Sciatic nerve (tissue), 2 donors: ENCODE measurements at places on chromosomes 12 and 14. TPM values are rescaled to one million over a fixed set of nuclear protein-coding genes. Genes with fewer than 3 reads are reported as not detected.

C12orf54 gene
- total RNA-seq = 2.4 TPM

DNA sequence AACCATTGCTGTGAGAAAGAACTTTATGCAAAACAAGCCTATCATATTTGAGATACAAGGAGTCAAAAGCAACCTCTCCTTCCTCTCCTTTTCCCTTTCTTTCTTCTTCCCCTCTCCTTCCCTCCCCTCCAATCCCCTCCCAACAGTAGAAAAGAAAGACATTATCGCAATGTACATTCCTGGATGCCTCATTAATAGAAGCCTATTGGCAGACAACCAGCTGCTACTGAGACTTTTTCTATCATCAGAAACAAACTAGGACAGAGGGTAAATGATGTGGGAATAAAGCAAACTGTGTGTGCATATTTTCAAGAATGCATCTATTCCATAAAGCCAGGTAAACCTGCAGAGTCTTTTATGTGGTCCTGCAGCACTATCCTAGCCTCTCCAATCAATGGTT lies 237.2 kb downstream of the ITPR2 start:
- no peak for DNase-seq

IRAK3 gene
- total RNA-seq = 19.3 TPM

KRT82 gene
- not detected for total RNA-seq

DNA sequence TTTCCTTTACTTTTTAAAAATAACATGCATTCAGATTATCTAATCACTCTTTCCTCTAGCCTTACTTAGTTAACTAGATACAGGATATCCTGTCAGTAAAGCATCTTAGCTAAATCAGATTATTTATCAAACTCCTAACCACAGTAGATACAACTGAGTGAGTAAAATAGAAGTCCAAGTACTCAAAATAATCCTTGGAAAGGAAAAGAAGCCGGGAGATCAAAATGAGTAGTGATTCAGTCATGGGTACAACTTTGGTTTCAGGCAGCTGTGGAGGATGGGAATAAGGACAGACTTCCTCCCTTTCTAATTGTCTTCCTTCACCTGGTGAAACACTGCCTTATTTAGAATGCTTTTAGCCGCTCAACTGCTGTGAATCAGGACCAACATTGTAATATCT lies 29.4 kb downstream of the GNG2 start:
- no peak for DNase-seq

SVOP gene
- not detected for total RNA-seq

DNA sequence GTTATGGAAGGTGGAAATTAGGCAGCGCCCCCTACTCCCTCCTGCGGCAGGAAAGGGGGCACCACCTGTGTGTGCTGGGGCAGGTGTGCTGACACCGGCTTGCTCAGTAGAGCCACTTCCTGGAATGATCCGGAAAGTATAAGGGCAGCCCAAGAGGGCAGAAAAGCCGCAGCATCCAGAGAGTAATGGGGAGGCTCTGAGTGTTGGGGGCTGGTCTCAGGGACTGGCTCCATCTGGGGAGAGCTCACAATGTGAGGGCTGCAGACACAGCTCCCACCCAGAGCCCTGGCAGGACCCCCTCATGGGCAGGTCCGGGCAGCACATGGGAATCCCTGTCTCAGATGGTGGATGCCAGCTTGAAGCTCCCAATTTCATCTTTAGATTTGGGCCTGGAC lies 187.6 kb upstream of the C14orf180 start:
- peak; percentile 36 for DNase-seq

- DNase-seq = no peak
These were observed 11.0 kb upstream of the PPP4R3A start for GRCh38 chr14:91521061-91521640.

DNA sequence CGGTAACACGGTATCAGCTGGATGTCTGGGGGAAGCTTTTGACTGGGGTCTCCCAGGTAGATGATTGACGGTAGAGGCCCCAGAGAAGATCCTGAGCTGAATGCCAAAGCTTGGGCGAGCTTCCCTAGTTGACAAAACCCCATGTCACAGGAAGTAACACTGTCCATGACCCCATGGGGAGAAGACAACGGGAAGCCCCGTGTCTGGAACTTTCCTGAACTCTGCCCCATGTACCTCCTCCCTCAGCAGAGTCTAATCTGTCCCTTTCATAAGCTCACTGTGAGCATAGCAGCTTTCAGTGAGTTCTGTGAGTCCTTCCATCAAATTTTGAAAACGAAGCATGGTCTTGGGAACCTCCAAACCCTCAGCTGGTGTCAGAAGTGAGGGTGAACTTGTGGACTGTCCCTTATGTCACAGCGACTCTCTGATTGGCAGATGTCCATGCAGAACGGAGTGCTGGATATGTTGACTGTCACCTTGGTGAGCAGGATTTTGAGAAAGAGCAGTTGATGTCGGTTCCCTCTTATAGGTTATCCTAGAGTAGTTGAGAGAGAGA lies 29.7 kb upstream of the BEGAIN start:
- DNase-seq = peak; percentile 37

DNA sequence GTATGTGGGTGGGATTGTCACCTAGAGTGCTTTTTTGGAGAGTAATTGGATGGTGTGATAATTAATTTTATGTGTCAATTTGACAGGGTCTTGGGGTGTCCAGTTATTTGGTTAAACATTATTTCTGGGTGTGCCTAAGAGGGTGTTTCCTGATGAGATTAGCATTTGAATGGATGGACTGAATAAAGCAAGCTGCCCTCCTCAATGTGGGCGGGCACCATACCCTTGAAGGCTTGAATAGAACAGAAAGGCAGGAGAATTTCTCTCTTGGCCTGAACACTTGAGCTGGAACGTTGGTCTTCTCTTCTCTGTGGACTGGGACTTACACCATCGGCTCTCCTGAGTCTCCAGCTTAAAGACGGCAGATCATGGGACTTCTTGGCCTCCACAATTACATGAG lies 28.8 kb upstream of the TCL1B start:
- DNase-seq = no peak

DNA sequence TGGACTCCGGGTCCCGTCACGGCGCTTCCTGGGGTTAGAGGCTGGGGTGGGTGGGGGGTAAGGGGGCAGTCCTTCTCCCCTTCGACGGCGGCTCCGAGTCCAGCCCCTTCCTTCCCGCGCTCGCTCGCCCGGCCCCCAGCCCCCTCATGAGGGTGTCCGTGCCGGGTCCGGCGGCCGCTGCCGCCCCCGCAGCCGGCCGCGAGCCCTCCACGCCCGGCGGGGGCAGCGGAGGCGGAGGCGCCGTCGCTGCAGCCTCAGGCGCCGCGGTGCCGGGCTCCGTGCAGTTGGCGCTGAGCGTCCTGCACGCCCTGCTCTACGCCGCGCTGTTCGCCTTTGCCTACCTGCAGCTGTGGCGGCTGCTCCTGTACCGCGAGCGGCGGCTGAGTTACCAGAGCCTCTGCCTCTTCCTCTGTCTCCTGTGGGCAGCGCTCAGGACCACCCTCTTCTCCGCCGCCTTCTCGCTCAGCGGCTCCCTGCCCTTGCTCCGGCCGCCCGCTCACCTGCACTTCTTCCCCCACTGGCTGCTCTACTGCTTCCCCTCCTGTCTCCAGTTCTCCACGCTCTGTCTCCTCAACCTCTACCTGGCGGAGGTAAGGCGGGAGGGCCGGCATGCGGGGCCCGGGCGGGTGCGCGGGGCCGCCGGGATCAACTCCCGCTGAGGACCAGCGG lies 500 bp downstream of the GPR137C start:
- DNase-seq = peak; percentile 66

DNA sequence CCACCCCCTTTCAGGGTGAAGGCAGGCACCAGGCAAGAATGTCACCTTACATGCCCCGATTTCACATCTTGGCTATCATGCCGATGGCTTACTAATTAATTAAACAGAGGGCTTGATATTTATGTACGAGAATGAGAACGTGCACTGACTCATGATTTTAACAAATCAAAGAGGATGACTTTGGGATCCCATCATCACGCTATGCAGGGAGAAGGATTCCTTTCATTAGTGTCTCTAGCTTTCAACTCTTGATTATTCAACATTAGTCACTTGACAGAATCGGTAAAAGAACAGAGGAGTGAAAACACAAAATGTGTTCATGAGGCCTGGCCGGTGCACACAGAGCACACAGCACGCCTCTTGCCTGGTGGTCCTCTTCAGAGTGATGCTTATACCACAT lies 80.6 kb downstream of the PRKAB1 start:
- no peak for DNase-seq

DNA sequence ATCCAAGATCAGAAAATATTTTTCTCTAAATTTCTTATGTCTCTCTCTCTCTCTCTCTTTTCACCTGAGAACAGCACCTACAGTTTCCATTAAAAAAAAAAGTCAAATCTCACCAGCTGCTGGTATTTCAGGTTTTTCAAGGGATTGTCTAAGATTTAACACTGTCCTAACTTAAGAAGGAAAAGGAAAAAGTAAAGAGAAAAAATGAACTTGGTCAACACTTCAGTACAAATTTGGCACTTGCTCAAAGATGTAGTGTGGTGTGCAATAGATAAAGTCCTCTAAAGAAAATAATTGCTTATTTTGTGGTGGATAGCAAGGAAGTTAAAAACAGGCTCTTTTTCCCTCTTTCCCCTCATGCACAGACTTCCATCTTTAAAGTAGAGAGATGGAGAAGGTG lies 416.2 kb downstream of the SOX5 start:
- no peak for DNase-seq

GRCh38 chr14:99234355-99234754 lies 37.6 kb downstream of the BCL11B start:
- DNase-seq = no peak

KRT80 gene
- 0.13 TPM for total RNA-seq

DNA sequence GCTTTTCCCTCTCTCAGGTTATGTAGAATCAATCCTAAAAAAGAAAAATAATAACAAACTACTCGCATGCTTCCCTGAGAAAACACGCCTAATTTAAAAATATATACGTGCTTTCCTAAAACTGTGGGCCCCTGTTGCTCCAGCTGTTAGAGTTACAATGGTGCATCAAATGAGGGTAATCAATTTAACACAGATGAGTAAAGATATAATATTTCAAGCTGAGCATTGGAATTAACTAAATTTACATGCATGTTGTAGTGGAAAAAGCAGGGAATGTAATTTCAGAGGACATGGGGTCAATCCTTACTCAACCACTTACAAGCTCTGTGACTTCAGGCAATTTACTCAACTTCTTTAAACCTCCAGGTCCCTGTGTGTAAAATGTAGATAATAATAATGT lies 22.4 kb upstream of the LGR5 start:
- DNase-seq = no peak

DNA sequence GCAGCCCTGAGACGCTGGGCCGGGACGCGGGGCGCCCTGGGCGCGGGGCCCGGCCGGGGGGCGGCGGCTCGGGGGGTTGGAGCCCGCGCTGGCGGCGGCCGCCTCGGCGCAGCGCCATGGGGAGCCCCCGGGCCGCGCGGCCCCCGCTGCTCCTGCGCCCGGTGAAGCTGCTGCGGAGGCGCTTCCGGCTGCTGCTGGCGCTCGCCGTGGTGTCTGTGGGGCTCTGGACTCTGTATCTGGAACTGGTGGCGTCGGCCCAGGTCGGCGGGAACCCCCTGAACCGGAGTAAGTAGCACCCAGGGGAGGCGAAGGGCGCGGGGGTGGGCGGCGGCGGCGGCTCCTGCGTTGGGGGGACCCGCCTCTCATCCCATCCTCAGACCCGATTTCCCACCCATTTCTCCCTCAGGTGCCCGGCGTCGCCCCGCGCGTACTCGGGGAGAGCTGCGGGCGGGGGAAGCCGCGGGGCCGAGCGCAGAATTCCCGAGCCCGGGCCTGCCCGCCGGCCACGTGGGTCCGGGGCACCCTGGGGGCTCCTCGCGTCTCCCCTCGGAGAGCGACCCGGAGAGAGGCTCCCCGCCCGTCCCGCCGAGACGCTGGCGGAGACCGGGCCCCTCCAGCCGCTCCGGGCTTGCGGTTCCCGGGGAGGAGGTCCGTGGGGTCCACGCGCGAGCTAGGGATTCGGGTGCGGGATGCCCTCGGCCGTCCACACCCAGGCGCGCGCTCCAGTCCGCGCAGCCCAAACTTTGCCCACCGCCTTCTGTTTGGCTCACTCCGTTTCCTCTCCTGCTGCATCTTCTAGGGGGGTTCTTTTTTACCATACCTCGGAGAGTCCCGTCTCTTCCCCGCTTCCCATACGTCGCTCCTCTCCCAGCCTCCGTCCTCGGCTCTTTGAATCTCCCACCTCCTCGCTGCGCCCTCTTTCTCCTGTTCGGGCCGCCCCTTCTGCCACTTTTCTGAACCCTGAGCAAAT lies 807 bp downstream of the B4GALNT3 start:
- DNase-seq = peak; percentile 67

TUNAR gene
- total RNA-seq = not detected

ARHGAP5 gene
- 193 TPM for total RNA-seq

DNA sequence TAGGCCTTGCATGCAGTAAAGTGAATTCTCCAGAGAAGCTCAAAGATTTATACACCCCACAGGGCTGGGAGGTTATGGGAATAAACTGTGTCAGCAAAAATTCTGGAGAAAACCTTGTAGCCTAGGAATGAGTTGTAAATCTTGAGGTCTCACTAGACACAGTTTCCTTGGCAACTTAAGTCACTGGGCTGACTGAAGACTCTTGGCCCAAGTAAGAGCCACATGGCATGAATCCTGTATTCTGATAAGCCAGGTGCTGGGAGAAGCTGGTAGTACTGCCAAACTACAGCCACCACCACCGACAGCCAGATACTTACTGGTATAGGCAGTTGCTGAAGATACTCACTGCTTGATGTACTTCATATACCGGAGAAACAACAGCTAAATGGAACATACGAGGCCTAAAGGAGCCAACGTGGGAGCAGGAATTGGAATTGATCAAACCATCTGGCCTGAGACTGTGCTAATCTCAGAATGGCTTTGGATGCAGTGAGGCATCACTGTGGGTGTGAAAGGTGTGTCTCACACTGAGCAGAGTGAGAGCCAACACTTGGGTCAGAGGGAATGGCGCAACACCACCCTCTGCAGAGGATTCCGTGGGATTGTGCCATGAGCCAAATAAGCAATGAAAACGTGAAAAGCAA lies 102.8 kb upstream of the TMCC3 start:
- no peak for DNase-seq

DNA sequence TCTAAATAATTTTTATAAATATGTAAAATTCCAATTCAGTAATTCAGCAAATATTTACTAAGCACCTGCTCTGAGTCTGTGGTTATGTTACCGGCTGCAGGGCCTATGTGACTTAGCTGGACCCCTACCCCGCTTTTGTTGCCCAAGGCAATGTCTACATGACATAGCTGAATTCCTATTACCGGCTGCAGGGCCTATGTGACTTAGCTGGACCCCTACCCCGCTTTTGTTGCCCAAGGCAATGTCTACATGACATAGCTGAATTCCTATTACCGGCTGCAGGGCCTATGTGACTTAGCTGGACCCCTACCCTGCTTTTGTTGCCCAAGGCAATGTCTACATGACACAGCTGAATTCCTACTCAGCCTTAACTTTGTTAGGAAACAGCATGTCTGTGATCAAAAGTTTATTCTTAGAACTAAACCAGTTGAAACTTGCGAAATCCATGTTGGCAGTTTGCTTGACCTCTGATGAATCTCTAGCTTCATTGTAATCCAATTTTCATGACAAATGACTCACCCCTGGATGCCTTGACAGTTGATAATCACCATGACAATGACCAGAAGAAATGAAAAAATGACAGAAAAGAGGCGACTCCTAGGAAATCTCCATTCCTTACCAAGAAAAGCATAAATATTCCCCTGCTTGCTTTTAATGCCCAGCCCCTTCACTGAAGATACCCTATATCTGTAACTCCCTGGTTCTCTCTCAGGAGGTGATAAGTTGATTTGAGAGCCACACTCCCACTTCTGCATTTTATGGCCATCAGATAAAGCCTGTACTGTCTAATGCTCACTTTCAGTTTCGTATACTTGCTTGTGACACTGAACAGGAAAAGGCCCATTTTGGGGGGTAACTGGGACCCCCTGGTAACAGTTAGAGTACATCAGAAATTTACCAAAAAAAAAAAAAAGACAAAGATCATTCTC lies 148.4 kb upstream of the SYT10 start:
- no peak for DNase-seq
